ENCODE measurements at places on chromosomes 1 and 21.

DNA sequence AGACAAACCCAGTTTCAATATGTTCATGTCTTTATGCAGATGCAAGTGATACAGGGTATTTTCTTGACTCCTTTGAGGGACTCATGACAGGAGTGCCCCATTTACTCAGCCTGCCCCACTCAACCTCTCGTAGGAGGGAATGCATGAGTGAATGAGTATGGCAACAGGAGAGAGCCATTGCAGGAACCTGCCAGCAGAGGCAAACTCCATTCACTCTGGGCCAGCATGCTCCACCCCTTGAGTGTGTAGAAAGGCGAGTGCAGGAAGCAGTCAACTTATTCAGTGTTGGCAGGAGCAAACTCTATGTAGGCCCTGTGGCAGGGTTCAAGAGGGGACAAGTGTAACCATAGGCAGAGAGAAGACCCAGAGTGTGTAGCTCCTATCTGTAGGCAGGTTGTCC is 1526.3 kb downstream of the PLA2G4A start:
- no peak for DNase-seq

GRCh38 chr1:165851034-165851658 is 23.7 kb downstream of the UCK2 start:
- no peak for DNase-seq

DNA sequence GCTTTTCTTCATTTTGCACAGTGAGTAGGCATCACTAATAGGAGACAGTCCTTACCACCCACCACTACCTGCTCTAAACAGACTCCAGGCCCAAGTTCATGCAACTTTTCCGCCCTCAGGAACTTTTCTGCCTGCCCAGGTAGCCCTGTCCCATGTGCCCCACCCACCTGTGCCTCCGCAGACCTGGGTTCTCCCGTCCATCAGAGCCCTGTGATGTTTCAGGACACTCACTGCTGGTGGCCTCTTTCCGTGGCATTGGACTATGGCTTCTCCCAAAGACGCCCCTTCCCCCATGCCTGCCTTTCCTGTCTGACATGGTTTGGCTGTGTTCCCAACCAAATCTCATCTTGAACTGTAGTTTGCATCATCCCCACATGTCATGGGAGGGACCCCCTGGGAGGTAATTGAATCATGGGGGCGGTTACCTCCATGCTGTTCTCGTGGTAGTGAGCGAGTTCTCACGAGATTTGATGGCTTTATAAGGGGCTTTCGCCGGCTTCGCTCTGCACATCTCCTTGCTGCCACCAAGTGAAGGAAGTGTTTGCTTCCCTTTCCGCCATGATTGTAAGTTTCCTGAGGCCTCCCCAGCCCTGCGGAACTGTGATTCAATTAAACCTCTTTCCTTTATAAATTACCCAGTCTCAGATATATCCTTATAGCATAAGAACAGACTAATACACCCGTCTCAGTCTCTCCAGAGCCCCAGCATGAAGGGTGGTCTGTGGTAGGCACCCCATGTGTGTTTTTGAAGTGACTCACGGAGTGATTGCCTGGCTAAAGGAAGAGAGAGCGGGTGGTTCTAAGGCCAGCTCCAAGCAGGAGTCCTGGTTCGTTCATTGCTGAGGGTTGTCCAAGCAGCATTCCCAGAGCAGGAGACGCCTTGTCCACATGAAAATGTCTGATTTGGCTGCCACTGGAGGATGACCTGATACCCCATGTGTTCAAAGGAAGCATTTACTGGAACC is 86.0 kb upstream of the ZBTB40 start:
- peak; percentile 30 for DNase-seq

DNA sequence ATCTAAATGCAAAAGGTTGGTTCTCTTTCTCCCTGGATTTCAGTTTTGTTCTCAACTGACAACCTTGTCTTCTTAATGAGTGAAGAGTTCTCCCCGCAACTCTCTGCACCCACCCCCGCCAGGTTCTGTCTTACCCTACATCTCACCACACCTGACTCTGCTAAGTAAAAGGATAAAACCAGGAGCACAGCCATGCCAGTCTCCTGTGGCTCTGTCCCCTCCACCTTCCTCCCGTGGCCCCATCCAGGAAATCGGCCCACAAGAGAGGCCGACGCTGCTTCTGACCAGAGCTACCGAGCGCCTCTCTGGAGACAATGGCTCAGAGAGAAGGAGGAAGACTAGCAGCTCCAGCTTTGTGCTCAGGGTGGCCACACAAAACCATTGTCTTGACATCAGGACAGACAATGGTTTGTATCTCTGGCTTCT is 72.2 kb downstream of the PLEKHA6 start:
- peak; percentile 25 for DNase-seq

DNA sequence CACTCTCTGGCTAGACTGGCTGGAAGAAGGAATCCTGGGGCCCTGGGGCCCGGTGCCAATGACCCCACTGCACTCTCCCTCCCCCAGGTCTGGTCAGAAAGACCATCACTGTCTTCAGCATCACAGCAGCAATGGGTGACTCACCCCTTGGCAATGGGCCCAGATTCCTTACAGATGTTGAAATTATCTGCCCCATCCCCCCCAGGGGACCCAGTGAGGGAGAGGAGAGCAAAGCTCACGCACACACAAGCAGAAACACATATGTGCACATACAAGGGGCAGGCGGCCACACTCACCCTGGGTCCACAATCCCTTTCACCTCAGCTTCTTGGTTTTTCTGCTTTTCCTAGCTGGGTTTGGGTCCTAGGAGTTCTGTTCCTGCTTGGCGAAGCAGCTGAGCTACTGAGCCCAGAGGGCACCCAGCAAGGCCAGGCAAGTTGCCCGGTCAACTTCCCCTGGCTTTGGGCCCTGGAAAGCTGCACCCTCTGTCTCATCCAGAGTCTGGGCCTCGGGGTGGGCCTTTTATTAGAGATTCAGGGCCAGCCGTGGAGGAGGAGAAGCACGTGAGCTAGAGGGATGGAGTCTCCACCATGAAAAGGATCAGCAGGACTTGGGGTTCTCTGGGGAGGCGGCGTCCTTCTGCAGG is 2.6 kb downstream of the COL16A1 start:
- no peak for DNase-seq

- peak; percentile 31 for DNase-seq
Observed at GRCh38 chr1:200561856-200562214, 58.7 kb downstream of the KIF14 start.

DNA sequence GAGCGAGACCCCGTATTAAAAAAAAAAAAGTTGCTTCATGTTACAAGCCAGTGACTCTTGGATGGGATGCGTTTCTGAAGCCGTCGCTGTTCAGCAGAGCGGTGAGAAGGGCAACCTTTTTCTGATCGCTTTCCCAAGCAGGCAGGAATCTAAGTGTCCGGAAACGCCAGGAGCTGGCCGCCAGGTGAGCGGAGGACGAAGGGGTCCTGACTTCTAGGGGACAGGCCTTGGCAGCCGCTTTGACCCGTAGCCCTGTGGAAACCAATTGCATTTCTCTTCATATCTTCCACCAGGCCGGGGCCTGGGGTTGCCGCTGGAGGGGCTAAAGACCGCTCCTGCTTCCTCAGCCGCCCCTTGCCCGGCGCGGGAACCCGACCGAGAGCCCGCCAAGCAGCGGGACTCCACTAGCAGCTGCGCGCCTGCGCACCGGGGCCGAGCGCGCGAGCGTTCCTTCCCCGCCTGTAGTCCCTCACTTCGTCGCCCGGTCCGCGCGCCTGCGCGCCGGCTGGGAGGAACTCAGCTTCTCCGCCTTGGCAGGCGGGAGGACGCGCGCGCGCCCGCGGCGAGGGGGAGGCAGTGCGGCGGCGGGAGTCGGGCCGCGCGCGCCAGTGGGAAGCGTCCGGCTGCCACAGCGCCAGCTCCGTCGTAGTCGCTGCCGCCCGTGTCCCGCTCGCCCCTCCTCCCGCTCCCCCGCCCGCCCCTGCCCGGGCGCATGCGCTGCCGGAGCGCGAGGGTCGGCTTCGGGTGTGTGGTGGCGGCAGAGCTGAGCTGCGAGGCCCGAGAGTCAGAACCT is at the start of gene SPEN:
TSS of gene SPEN (plus strand) at position 608 of the 793 bp plus-strand sequence. CDS start 361 bp downstream, outside the sequence.
- DNase-seq = peak; percentile 90

GRCh38 chr1:211581526-211581925 is 2.6 kb upstream of the SLC30A1 start:
- no peak for DNase-seq

GRCh38 chr1:89941110-89941766 is 53.7 kb upstream of the ZNF326 start:
- DNase-seq = no peak

- no peak for DNase-seq
Observed at GRCh38 chr1:111468717-111469100, 5.1 kb upstream of the C1orf162 start.

DNA sequence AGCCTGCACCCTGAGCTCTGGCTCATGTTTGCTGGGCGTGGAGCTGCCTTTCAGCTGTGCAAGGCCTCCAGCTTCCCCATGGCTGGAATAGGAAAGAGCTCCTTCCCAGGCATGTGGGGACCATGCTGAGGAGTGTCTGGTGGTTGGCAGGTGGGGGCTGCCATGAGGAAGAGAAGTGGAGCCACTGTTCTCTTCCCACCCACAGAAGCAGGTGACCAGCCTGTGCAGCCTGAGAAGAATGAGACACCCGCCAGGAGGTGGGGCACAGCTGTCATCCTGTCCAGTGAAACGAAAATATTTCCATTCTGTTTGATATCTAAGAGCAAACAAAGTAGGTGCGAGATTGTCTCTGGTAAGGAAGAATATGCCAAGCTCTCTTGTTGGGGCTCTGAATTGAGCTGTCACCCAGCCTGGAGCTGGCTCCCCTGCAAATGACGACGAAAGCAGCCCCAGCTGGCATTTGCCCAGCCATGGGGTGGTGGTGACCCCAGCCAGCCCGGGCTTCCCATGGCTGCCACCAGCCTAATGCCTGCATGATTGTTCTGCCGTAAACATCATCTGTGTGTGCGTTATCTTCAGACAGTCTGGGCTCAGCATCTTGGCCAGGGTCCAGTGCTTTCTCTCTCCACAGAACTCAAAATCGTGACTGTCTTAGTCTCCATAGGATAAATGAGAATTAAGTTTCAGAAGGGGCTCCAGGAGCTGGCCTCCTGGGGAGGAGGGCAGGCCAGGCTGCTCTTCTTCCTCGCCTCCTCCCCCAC is 429.8 kb upstream of the VAMP3 start:
- DNase-seq = no peak

DNA sequence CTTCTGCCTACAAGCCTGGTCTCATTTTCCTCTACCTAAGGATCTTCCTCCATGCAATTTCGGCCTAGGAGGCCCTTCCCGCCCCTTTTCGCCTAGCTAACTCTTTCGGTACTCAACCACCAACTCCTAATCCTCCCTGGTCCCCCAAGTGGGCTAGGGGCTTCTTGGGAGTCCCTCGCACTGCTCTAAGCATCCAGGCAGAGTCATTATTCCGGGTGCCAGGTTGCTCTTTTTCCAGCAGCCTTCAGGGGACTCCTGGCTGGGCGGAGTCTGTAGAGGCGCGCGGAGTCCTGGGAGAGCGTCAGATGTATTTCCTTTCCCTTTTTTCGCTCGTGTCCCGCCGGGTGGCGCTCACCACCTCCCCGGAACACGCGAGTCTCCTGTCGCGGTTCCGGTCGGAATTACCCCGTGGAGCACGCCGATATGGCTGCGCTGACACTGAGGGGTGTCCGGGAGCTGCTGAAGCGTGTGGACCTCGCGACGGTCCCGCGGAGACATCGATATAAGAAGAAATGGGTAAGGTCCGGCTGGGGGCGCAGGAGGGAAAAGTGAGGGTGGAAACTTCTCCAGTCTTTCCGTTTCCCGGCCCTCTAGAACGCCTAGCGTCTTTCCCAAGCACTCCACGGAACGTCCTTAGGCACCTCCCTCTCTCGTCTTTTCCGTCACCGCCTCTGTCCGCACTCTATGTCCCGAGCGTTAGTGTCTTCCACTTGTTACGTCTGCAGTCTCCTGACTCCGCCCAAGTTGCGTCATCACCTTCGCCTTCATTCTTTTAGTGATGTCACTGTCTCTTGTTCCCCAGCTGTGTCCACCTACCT is at the start of gene NSUN4:
TSS of gene NSUN4 (plus strand) at position 404 of the 818 bp plus-strand sequence. CDS start at position 424, 20 bp downstream.
- DNase-seq = peak; percentile 92
